T follicular helper cell (primary cell): ENCODE measurements at places on chromosomes 4 and X.

DNA sequence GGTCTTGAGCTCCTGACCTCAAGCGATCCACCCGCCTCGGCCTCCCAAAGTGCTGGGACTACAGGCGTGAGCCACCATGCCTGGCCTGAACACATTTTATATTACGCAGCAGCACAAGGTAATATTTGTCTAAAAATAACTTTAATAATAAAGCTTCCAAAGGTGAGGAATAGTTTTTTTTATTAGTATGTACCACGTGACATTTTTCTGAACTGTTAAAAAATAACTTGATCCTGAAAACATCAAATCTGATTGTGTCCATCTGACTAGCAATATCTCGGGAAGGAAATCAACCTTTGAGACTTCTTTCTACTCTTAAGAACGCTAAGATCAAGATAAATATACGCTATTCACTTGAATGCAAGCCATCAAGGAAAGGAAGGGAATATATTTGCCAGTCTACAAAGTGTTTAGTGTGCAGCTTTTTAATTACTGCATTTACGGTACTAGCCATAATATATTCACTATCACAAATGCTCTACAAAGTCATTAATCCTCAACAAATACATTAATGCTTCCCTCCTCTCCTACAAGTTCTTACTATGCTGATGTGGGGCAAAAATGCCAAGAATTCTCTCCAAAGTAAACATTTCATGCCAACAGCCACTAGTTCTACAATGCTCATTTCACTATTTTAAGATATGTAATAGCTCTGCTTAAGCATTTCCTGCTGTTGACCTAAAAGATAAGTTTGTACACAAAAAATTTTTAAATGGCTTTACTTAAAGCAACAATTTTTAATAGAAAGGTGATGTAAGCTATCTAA is 143.6 kb downstream of the APBB2 start:
- no peak for DNase-seq

- DNase-seq, result no peak
Observed at GRCh38 chr4:11635342-11635741, 206.6 kb upstream of the HS3ST1 start.

DNA sequence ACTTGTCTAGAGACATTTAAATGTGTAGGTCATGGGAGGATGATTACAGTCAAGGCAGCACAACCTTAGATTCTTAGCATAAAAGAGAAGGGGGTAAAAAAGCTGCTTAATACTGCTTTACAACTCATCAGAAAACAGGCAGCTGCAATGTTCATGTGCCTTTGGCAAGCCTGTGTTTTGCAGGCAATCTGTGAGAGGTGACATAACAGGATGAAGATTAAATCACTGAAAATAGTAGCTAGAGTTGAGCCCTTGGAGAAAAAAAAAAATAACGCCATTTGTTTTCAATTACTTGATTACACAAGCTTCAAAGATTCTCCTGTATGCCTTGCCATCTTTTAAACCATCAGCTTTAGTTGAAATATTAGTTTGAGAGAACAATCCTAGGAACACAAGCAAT is 847.6 kb upstream of the LCORL start:
- DNase-seq, result no peak

DNA sequence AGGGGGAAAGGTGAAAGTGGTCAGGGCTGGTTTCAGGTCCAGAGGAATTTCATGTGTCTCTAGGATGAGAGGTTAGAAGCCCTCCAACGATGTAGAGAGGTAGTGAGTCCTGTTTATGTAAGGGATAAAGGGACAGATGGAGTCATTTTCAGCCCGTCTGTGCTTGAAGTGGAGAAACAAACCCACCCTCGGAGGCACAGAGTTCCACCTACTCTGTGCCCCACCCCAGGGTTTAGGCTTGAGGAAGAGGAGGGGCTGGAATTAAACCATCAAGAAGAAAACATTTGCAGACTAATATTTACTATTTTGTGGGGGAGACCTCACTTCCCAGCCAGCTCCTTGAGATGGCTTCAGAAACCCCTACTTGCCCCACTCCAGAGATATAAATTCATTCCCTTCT is 868 bp upstream of the GNL3L start:
- DNase-seq, result no peak

DNA sequence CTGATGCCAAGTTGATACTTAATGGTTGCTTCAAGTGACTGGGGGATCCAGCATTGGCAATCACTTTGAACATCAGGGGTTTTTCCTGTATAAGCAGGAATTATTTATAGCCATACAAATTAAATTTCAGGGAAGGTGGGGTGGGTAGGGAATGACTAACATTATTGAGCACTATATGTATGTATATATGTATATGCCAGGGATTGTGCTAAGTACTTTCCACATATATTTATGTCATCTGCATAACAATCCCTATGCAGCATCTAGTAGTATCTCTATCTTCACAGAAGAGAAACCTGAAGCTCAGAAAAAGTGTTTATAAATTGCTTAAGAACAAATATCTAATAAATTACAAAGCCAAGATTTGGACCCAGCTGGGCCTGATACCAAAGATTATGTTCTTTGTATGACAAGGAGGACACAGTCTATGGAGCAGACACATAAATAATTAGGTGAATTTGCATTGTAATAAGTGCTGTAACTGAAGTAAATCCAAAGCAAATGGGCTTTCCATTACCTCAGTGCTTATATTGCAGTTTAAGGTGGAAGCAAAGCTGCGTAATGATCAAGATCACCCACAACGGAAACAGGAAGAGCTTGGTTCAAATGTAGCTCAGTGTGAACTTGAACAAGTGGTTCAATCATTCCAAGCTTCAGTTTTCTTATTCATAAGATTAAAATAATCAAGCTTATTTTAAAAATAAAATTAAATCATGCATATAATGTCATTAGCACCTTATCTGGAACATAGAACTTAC is 18.9 kb upstream of the RASGEF1B start:
- DNase-seq, result no peak

DNA sequence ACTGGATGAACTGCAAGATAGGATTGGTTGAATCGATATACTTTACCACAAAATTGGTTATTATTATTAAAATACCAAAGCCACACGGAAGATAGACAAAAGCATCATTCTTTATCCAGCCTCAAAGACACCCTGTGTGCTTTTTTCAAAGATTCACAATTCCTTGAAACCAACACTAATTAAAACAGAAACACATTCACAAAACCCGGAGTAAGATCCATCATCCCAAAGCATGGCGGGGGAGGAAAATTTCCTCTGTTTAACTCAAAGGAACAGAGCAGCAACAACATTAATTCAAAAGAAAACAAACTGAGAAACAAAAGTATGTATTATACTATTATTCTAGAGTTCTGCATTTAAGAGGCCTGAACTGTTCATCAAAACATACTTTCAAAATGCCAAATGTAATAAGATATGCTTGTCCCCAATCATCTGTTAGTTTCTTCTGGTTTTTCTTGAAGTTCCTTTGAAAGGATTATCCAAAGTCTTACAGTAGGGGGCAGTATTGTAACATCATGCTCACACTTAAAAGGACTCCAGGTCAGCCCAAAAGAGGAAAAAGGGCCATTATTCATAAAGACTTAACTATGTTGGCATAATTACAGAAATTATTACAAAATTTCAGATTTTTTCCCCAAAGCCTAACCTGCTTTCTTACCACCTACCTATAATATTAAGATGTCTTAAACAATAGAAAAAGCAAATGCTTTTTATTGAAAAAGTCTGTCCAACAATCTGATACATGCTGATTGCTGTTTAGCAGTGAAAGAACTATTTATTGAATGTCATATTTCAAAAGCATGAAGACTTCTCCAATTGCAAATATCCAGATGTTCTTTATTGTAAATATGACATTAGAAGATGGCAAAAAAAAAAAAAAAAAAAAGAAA is 168.7 kb downstream of the SCFD2 start:
- DNase-seq, result no peak

DNA sequence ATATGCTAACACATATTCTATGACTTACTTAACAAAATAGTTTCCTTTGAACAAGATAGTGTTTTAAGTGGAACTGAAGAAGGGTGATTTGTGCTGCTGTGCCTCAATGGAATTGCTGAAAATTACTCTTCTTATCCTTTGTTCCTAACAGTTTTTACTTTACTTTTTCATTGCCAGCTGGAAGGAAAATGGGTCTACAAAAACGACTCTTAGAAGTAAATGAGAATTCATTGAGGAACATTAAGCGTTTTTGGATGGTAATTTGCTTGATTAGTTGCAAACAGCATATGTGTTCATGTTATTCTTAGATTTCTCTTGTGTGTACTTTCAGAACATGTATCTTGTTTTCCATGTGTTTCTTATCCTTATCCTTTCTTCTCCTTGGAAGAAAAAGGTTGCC is 170.4 kb upstream of the VEGFC start:
- DNase-seq, result no peak

DNA sequence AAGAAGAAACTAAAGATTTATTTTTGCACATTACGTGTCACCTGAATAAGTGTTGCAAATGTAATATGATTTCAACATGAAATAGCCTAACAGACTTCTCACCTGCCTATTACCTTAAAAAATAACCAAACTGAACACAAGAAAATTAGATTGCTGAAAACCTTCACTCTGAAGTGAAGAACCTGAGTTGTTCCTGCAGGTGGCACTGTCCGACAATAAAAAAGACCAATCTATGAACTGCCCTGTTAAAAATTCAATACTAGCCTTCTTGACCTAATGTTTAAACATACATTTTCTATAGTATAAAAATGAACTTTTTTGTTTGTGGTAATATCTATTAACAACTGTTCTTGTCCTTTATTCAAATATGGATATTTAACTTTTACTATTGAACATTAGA is 69.2 kb upstream of the PNPLA4 start:
- peak; percentile 21 for DNase-seq
